ENCODE measurements at places on chromosomes 6 and 20. TPM values are rescaled to one million over a fixed set of nuclear protein-coding genes. Genes with fewer than 3 reads are reported as not detected.

CGA gene
- total RNA-seq = 4.3 TPM

GHRH gene
- total RNA-seq = not detected

DNA sequence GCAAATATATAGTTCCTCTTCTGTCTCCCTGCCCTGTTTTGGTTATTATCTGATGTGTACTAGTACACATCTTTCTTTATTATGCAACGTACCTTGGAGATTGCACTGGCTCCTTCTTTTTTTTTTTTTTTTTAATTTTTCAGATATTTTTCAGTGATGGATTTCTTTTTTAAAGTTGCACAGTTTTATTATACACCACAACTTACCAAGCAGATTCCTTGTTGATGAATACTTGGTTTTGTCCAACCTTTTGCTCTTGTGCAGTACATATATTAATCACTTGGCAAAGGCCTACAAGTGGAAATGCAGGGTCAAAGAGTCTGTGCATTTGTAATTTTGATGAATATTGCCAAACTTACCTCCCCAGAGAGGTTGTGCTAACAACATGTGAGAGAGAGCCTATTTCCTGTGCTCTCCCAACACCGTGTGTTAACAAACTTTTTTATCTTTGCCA, 50.1 kb upstream of the RNF24 start:
- peak; percentile 91 for DNase-seq

- no peak for DNase-seq
These were observed 14.5 kb downstream of the GMEB2 start for GRCh38 chr20:63612276-63612931.

DNA sequence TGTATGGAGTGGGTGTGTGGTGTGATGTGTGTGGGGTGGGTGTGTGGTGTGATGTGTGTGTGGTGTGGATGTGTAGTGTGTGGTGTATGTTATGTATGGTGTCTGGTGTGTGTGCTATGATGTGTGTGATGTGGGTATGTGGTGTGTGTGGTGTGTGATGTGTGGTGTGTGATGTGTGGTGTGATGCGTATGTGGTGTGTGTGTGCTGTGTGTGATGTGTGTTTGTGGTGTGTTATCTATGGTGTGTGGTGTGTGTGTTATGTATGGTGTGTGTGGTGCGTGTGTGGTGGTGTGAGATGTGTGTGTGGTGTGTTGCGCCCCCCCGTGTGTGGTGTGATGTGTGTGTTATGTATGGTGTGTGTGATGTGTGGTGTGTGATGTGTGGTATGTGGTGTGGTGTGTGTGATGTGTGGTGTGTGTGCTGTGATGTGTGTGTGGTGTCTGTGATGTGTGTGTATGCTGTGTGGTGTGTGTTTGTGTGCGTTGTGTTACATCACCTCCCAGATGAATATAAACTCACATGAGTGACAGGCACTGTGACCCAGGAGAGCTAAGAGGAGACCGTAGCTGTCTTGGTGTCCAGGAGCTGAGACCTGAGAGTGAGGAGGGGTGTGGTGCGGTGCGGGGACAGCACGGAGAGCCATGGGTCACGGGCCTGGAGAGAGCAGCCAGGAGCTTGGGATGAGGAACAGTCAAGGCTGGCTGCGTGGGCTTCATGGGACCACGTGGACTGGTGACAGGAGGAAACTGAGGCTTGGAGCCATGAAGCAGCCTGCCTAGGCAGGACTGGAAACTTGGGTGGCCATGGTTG, 8.8 kb downstream of the DLGAP4 start:
- no peak for DNase-seq

- no peak for DNase-seq
These were observed 14.5 kb downstream of the COL11A2 start for GRCh38 chr6:33177552-33178446.

C20orf144 gene
- total RNA-seq = 0.04 TPM

DNA sequence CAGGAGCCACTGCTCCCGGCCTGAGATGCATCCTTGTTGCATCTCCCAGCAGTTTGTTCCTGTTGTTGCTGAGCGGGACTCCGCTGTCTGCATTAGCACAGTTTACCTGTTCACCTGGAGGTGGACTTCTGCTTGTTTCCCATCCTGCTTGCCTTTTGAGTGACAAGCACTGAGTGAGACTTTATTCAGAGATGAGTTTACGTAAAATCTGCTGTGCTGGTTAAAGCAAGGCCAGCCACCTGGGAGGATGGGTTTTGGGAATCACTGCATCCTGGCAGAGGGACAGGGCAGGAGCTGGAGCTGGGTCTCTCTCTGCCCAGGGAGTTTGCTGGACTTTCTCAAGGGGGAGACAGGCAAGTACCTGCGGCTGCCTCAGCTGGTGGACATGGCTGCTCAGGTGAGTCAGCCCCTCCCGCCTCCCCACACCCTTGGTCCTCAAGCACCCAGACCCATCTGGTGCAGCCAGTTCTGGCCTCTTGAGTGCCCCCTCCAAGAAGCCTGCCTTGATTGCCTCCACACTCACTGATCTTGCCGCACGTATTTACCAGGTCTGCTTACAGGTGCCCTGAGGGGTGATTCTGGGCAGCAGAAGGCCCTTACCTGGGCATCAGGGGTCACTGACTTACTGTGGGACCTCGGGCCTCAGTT, 55.5 kb downstream of the SRC start:
- DNase-seq = no peak

- DNase-seq = no peak
These were observed 28.2 kb upstream of the TAF8 start for GRCh38 chr6:42021847-42022754.
